ENCODE measurements at places on chromosomes 12 and 14. TPM values are rescaled to one million over a fixed set of nuclear protein-coding genes. Genes with fewer than 3 reads are reported as not detected.

DNA sequence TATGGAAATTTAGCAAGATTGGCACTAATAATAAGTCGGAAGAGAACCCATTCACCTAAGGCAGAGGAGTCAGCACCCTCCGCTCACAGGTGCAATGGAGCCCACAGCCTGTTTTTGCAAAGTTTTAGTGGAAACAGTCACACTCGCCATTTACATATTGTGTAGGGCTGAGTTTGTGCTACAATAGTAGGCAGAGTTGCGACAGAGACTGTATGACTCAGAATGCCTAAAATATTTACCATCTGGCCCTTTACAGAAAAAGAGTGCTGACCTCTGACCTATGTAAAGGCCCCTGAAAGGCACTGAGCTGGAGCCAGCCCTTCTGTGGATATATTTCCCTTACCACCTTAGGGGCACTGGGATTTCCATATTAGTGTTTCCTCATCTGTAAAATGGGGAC is 79.0 kb downstream of the PRIMA1 start:
- no peak for DNase-seq

GRCh38 chr14:26729851-26730250 is 132.0 kb upstream of the NOVA1 start:
- DNase-seq = no peak

Gene OR6C4
- not detected for total RNA-seq

Gene NEUROD4
- not detected for total RNA-seq

Gene PAPOLA
- 197 TPM for total RNA-seq

DNA sequence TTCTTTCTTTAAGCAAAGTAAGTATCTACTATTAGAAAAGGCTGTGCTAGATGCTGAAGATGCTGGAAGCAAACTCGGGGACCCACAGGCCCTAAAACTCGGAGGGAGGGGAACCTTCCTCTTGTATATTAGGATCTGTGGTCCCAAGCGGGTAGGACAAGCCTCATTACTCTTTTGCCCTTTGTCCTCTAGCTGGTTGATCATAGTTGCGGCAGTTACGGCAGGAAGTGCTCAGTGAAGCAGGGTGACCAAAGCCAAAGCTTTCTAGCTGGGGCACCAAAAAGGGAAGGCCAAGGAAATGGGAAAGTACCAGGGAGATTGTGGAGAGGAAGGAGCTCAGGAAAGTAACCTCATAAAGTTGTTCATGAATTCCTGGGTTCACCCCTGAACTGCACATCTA is 76.3 kb downstream of the SCFD1 start:
- no peak for DNase-seq

Gene KCNA5
- total RNA-seq = not detected

Gene SIX4
- total RNA-seq = 0.02 TPM

GRCh38 chr12:48979602-48980388 is 1.7 kb downstream of the WNT1 start:
- DNase-seq = peak; percentile 44

DNA sequence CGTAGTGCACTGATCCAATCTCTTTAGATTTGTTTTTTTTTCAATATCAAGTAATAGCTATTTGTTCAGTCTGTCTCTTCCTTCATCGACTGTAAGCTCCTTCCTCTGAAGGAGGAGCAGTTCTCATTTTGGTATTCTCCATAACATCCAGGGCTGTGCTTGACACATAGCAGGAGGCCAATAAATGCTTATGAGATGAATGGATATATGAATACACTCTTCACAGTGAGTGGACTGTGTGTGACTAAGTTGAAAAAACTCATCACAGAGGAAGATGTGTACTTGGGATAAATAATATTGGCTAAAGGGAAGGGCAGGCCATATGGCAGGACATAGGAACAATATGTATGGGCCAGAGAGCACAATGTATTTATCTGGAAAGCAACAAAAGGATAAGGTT is 205.3 kb upstream of the PRICKLE1 start:
- DNase-seq = no peak

DNA sequence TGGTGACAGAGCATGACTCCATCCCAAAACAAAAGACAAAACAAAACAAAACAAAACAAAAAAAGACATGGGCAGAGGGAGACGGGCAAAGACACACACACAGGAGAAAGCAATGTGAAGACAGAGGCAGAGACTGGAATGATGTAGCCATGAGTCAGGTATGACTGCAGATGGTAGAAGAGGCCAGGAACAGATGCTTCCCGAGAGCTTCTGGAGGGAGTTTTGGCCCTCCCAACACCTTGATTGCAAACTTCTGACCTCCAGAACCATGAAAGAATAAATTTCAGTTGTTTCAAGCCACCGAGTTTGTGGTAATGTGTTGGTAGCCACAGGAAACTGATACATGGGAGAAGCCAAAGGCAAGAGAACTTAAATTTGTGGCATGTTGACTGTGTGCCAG is 27.1 kb downstream of the VWF start:
- no peak for DNase-seq

DNA sequence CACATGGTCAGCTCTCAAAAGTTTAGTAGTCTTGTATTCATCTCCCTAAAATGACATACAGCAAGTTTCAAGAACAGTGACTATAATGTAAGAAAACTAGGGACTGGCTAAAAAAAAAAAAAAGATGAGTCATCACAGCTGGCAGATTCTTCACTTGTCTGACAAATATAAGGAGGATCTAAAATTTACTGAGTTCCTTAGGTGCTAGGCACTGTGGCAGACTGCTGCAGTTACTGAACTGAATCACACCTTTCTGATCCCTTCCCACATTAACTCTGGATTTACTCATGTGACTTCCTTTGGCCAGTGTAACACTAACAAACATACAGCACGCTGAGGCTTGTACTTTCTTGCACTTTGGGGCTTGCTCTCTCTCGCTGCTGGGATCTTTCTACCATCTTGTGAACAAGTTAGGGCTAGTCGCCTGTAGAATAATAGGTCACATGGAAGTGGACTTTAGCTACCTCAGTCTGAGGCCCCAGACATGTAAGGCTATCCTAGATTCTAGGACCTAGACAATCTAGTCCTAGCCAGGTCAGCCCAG is 32.1 kb downstream of the BAZ1A start:
- no peak for DNase-seq

GRCh38 chr14:73746520-73747378 is 32.6 kb upstream of the PNMA1 start:
- DNase-seq = no peak

DNA sequence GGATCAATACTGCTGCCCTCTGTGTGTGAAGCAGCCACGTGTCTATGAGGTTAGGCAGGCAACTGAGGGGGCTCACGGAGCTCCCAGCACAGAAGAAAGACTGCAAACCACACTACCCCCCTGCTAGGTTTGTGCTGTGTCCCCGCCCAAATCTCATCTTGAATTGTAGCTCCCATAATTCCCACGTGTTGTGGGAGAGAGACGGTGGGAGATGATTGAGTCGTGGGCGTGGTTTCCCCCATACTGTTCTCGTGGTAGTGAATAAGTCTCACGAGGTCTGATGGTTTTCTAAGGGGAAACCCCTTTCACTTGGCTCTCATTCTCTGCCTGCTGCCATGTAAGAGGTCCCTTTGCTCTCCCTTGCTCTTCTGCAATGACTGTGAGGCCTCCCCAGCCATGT is 68.6 kb downstream of the ACTN1 start:
- DNase-seq = no peak

Gene GON7
- 20.4 TPM for total RNA-seq

Gene P3H3
- total RNA-seq = not detected

GRCh38 chr12:109598428-109598854 is 24.8 kb downstream of the MVK start:
- no peak for DNase-seq

GRCh38 chr14:103745424-103745823 is 29.8 kb downstream of the ZFYVE21 start:
- DNase-seq = no peak

Gene CLEC4D
- total RNA-seq = not detected

GRCh38 chr14:50070230-50070629 is 46.1 kb downstream of the VCPKMT start:
- DNase-seq = no peak

Gene SLC24A4
- not detected for total RNA-seq

- no peak for DNase-seq
Measured at GRCh38 chr12:24788886-24789285, 160.0 kb downstream of the BCAT1 start.

- DNase-seq = no peak
Measured at GRCh38 chr12:19227880-19228210, 98.3 kb downstream of the PLEKHA5 start.

Gene IQSEC3
- total RNA-seq = not detected

Gene PSME2
- total RNA-seq = 698 TPM

Gene KRT77
- not detected for total RNA-seq

GRCh38 chr14:56868660-56869059 is 58.4 kb upstream of the OTX2 start:
- no peak for DNase-seq

DNA sequence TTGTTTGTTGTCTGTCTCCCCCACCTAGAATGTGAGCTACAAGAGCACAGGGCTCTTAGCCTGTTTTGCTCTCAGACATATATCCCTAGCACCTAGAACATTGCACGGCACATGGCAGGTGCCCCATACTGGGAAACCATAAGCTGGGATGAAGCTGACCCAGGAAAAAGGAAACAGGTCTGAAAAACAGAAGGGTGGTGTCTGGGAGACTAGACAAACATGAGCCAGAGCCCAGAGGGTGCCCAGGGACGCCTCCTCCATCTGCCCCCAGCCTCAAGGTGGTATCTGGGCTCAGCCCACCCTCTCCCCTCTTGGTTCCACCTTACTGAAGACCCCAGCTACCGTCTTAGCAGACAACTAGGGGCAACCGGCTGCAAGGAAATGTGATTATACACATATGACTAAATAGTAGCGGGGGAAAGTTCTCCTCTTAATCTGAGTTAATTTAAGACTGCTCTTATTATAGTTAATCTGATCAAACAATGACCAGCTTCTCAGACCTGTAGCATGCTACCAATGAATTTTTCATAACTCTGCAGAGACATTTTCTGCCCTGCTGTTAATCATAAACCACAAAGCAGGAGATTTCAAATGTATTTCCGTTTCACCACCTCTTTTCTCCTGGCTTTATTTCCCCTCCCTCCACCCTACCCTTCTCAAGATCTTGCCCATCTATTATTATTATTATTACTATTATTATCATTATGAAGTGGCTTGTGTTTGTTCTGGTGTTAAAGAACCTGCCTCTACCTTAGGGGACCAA is 31.9 kb downstream of the KSR2 start:
- no peak for DNase-seq

GRCh38 chr12:97452230-97452629 is 10.4 kb upstream of the RMST start:
- DNase-seq = no peak

- DNase-seq = peak; percentile 28
Measured at GRCh38 chr12:57898308-57898970, 42.9 kb upstream of the ATP23 start.

GRCh38 chr12:7369274-7369729 is 65.4 kb downstream of the ACSM4 start:
- DNase-seq = no peak

Measured in activated CD4-positive, alpha-beta T cell treated with anti-CD3 and anti-CD28 coated beads, Interleukin-2, amount 10 ng/mL, durations not matched to agents 7 days and 5 days (primary cell).